ENCODE measurements at places on chromosomes 11 and 22.

- no peak for DNase-seq
These were observed 33.4 kb upstream of the CTTN start for GRCh38 chr11:70364745-70365543.

DNA sequence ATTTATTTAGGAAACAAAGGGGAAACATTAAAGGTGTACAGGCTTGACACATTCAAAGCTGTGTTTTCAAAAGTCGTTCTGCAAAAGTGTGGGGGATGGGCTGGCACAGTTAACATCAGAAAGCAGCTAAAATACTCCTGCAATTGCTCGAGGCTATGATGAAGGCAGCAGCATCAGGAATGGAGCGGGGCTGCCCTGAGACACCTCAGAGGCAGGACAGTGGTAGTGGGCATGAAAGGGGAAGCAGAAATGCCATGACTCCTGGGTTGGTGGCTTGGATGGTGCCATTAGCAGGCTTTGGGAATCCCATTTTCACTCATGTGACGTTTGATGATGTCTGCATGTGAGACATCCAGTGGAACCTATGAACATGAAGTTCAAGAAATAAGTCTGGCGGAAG is 646 bp downstream of the NCAPD3 start:
- DNase-seq: no peak

- DNase-seq: no peak
These were observed 19.4 kb upstream of the PHOX2A start for GRCh38 chr11:72263361-72263760.

GRCh38 chr11:657691-658126 is 20.6 kb downstream of the DRD4 start:
- DNase-seq: peak; percentile 83

DNA sequence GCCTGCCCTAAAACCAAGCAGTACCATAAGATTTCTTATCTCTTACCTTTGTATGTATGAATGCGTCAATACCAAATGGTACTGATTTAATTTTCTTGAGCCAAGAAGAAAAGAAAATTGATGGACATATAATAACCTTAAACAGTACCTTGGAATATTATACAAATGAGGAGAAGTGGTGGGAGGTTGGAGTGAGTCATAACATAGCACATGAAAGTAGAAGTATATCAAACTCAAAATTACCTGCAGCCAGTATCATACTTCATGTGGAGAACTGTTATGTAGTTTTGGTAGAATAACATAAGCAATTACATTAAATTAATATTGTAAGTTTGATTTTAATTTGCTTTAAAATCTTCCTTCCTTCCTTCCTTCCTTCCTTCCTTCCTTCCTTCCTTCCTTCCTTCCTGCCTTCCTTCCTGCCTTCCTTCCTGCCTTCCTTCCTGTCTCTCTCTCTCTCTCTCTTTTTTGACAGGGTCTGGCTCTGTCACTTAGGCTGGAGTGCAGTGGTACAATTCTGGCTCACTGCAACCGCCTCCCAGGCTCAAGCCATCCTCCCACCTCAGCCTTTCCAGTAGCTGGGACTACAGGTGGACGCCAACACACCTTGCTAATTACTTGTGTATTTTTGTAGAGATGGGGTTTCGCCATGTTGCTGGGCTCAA is 460.9 kb upstream of the CCDC90B start:
- DNase-seq: no peak
